ENCODE measurements at places on chromosomes 3 and 15.

DNA sequence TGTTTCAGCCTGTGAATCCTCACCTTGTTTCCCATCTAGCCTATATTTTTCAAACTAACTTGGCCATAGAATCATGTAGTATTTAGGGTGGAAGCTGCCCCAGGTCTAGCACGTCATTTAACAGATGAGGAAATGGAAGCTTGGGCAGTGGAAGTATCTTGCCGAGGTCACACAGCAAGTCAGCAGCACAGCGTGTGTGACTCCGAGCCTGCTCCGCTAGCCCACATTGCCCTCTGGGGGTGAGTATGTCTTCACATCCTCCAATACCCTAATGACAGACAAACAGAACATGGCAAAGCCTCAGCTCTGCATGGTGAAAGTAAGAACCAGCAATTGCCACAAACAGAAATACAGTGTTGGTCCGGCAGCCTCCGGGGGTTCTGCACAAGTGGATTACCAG lies 2.2 kb upstream of the CCR5 start:
- no peak for DNase-seq

DNA sequence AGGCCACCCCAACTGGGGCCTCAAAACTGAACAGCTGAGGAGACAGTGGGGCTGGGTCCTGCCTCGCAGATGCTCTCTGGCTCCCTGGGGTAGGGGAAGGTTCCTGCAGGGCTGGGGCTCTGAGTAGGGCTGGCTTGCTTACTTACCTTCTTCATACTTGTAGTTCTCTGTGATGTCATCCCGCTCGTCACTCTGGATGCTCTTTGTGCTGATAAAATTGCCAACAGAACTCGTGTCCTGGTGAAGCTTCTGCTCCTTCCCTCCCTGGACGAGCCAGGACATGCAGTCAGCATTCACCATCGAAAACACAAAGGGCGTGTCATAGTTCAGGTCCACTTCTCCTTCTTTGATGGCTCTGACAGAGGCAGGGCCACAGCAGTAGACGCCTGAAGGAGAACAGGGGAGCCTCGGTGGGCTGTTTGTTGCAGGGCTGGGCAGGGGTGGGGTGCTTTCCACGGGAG lies 17.9 kb upstream of the EPB42 start:
- DNase-seq = no peak

DNA sequence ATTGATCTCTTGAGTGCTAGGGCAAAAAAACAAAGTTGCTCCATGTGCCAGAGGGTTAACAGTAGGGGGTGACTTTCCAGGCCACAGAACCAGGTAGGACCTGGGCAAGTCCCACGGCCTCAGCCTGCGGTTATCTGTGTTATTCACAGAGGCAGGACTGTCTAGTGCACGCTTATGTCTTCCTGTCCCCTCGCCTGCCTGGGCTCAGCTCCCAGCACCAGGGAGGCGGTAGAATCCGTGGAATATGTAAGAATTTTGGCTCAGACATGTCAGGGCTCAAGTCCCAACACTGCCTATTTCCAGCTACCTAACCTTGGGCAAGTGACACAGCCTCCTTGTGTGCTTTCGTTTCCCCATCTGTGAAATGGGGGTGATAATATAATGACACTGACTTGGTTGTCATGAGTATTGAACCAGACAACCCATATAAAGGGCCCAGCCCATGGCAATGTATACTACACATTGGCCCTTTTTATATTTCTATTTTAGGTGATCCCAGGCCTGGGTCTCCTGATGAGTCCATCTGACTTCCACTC lies 44.3 kb upstream of the FLNB start:
- no peak for DNase-seq

GRCh38 chr3:52022323-52023100 lies 26.8 kb upstream of the RPL29 start:
- no peak for DNase-seq

- no peak for DNase-seq
These were observed 1.6 kb upstream of the SATB1 start for GRCh38 chr3:18426597-18427193.

GRCh38 chr15:63370764-63371163 lies 10.9 kb downstream of the CA12 start:
- no peak for DNase-seq

GRCh38 chr3:166367947-166368533 lies 530.8 kb upstream of the BCHE start:
- DNase-seq = no peak

GRCh38 chr3:58217209-58217811 lies 6.5 kb upstream of the DNASE1L3 start:
- peak; percentile 6 for DNase-seq

GRCh38 chr15:37098468-37099318 lies 1.7 kb downstream of the MEIS2 start:
- DNase-seq = no peak

GRCh38 chr3:65568497-65568896 lies 470.2 kb downstream of the MAGI1 start:
- no peak for DNase-seq

DNA sequence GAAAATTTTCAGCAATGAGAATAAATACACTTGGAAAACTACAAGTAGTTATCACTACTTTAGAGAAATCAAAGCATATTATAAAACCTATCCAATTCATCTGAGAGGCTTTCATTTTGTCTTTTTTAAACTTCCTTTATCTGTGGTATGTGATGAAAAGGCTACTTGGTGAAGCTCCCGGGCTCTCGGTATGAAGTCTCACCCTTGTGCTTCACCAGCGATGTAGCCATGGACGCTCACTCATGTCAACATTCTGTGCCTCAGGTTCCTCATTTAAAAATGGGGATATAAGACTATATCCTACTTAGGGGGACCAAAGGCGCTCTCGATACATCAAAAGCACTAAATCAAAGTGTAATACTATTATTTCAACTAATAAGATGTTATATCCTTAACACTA lies 14.9 kb downstream of the SATB1 start:
- no peak for DNase-seq

DNA sequence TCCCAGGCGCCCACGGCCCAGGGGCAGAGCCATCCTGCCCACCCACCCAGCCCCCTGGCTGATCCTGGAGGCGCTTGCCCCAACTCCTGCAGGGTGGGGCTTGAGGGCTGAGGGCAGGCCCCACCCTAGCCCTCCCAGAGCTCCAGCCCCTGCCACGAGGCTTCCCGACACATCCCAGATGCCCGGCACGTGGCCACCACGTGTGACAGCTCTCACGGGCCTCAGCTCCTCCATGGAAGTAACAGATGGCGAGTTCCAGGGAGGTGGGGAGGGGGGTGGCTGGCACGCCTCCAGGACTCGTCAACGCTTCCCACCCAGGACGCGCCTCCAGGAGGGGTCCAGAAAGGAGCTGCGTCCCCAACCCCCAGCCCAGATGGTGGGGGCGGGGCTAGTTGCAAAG lies 29.1 kb downstream of the PLXND1 start:
- DNase-seq = no peak

DNA sequence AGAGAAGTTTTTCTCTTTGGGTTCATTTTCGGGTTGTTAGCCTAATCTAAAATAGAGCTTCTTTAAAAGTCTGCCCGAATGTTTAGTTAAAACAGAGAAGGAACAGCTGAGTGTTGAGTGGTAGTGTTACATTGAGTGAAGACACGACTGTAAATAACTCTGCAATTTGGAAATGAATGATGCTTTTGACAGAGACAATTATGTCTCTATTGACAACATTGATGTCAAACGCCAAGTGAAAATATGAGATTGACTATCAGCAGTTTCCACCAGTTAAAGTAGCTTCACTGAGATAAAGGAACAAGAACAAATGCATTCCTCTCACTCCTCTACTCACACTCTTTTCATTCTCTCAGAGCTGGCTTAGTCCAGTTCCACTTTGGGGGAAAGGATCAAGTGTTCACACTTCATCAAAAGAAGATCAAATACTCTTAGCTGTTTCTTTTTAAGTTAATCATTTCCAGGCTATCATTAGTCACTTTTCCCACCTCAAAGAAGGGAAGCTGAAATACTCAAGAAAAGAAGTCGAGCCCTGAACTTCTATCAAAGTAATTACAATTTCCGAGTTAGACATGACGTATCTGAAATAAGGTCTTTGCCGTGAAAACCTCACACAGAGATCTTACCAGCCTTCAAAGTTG lies 399.1 kb upstream of the DPH6 start:
- DNase-seq = no peak

DNA sequence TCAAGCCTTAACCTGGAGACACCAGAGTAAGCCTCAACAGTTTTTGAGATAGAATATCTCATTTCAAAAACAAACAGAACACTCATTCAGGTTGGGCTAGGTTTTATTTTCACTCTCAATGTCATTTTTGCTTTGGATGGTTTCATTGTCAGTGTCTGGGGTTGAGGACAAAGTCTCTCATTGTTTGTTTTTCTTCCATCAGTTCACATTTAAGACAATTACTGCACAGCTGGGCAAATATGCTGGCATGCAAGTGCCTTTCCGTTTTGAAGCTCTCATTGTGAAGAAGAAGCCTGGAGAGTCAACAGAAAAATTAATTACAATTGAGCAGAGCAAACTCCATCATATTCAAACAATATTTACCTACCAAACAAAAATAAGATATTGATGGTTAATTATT lies 1050.0 kb downstream of the TBL1XR1 start:
- no peak for DNase-seq

- DNase-seq = no peak
These were observed 369.2 kb upstream of the MCTP2 start for GRCh38 chr15:93861956-93862741.

GRCh38 chr3:12962292-12962691 lies 110.9 kb downstream of the IQSEC1 start:
- DNase-seq = no peak

DNA sequence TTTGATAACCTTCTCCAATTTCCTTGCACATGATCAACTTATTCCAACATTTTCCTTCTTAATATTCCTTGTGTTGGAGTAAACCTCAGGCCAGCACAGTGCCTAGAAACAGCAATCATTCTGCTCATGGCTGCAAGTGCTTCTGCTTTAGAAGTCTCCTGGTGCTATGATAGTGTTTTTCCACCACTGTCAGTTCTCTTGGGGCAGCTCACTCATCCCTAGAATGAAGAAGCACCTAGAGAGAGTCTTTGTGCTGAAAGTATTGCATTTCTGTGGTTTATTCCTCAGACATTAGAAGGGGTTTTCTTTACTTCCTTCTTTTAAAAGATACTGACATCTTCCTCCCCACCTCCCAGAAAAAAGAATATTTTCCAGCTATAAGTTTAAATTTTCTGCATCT lies 183.5 kb downstream of the RYR3 start:
- no peak for DNase-seq

DNA sequence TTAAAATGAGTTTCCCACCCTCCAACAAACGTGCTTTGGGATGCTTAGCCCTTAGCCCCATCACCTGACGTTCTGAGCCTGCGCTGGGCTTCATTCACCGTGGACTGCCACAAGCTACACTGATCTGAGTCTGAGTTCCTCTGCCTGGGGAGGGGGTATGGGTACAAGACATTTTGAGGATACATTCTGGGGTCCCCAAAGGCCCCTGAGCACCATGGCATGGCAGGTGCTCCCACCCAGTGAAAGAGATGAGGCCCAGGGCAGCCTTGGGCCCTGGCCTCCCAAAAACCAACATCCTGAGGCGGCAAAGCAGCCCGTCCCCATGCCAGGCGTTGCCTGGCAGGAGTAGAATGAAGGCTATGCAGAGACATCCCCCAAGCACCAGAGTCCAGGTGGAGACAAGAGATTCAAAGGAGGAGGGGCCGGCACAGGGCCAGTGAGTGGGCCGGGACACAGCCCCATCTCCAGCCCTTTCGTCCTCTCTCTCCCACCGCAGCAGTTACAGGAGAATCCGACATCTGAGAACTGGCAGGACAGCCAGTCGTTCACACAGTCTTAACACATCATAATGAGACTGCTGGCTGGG lies 74.5 kb downstream of the VGLL4 start:
- no peak for DNase-seq

- DNase-seq = no peak
These were observed 28.1 kb downstream of the PRKAR2A start for GRCh38 chr3:48819234-48820221.

- no peak for DNase-seq
These were observed 97.3 kb upstream of the LRIG1 start for GRCh38 chr3:66598168-66598567.

DNA sequence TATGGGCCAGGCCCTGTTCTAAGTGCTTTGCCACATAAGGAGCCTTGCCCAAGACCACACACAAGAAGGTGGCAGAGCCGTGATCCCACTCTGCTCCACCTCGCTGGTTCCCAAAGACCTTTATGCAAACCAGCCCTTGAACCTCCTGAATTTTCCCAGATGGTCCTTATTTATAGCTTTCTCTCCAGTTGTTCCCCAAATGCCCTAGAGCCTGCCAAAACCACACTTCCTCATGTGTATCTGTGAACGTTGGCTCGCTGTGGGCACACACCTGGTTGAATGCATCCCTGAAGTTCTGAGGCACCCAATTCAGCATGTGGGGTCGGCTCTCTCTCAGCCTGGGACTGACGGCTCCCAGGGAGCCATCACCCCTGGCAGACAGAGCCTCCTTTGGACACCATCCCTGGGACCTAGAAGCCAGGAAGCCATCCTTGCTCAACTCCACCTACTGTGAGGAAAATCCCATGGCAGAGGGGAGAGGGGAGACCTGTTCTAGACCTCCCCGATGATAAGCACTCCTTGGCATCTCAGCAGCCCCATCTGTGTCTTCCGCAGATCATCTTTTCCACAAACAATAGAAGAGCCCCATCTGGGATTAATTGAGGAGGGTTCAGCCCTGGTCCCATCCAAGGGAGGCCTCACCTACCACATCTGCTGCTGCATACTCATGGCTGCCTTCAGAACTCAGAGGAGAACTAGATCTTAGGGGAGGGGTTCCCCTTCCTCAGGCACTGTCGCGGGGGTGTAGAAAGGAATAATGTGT lies 42.3 kb upstream of the LIMD1 start:
- no peak for DNase-seq

DNA sequence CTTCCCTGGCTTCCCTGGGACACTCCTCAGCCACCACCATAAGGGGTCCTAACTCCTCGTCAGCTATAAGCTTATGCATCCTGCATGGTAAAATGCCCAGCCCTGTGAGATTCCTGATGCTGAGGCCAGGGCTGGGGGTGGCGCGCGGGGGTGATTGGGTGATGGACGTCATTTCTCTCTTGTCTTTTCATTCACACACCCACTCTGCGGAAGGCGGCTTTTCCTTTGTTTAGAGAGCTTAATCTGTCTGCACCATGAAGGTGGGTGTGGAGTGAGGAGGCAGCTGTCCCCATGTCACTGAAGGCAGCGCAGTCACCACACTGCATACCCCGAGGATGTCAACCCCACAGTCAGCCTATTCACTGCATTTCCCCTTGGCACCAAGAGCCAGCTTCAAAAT lies 110.0 kb upstream of the NSMCE3 start:
- DNase-seq = no peak

GRCh38 chr15:89501646-89502045 lies 5.3 kb upstream of the RHCG start:
- no peak for DNase-seq

GRCh38 chr15:38335116-38335515 lies 82.5 kb downstream of the SPRED1 start:
- no peak for DNase-seq

DNA sequence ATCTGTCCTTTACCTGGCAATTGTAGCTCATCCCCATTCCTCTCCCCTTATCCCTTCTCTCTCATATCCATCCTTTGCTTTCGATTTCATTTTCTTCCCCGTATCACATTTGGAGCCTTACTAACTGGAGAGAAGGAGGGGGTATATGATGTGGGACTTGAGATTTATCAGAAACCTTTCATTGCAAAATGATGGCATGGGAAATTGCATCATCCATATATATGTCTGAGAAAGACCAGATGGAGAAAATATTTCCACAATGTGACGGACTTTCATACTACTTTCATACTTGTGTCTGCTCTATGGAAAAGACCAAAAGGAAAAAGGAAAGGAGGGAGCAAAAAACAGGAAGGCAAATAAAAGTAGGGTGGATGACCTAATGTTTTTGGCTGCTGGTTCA lies 675.2 kb downstream of the AGBL1 start:
- DNase-seq = no peak

Data from activated naive CD4-positive, alpha-beta T cell (primary cell).